ENCODE measurements at places on chromosomes 4 and X.

DNA sequence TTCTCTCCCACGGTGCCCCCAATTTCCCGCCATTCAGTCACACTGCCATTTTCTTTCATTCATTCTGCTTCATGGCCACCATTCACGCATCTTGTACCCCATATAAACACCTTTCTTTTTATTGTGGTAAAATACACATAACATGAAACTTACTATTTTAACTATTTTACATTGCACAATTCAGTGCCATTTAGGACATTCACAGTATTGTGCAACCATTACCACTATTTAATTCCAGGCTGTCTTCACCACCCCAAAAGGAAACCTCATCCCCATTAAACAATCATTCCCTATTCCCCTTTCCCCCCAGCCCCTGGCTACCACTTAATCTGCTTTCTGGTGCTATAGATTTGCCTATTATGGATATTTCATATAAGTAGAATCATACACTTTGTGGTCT, 15.9 kb downstream of the SPACA5 start:
- no peak for DNase-seq

DNA sequence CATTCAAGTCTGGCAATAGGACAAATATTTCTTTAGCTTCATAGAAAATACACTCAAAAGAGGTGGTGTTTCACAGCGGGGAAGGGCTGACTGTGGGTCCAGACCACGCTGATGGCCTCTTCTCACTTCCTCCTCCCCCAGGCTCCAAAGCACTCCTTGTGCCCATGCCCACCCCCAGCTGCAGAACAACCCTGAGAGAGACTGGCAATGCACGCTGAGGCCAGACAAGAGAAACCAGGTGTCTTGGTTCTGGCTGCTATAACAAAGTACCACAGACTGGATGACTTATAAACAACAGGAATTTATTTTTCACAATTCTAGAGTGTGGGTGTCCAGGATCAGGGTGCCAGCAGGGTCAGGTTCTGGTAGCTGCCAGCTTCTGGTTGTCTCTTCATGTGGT, 386.1 kb downstream of the FBXW7 start:
- DNase-seq = no peak

GRCh38 chr4:107615809-107616208, 104.2 kb downstream of the PAPSS1 start:
- DNase-seq = no peak

GRCh38 chrX:29143356-29143755, 556.1 kb downstream of the IL1RAPL1 start:
- no peak for DNase-seq

- no peak for DNase-seq
Observed at GRCh38 chr4:126697748-126698147, 935.0 kb upstream of the INTU start.

DNA sequence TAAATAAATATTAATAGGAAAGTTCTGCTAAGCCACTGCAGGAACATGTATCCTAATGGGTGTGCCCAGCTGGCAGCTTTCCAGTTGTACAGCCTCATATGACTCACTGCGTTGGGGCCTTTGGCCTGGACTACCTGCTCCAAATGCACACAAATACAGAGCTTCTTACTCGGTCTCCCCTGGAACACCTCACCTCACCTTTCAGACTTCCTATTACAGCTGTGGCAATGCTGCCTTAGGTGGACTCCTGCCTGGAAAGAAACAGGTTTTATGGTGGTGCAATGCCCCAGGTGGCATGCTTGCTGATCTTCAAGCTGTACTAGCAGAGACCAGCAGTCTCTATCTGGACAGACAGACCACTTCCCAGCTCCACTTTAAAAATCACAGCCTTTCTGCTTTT, 85.7 kb upstream of the EXOC1L start:
- DNase-seq = no peak

DNA sequence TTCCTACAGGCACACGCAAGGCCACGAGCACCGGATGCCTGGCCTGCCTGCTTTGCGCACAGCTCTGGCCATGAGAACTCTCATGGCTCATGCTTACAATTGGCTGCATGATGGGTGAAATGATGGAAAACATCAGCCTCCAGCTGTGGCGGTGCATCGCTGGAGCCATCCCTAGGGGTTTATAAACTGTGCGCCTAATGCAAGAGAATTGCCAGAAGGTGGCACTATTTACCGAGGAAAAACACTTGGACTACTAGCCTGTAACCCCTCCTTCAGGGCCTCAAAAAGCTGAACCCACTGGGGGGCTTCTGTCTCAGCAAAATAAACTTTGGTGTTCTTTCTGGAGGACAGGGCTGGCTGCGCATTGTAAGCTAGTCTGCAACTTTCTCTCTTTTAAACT, 51.9 kb downstream of the PHKA2 start:
- no peak for DNase-seq

GRCh38 chr4:176508780-176509331, 189.1 kb downstream of the SPCS3 start:
- DNase-seq = no peak

DNA sequence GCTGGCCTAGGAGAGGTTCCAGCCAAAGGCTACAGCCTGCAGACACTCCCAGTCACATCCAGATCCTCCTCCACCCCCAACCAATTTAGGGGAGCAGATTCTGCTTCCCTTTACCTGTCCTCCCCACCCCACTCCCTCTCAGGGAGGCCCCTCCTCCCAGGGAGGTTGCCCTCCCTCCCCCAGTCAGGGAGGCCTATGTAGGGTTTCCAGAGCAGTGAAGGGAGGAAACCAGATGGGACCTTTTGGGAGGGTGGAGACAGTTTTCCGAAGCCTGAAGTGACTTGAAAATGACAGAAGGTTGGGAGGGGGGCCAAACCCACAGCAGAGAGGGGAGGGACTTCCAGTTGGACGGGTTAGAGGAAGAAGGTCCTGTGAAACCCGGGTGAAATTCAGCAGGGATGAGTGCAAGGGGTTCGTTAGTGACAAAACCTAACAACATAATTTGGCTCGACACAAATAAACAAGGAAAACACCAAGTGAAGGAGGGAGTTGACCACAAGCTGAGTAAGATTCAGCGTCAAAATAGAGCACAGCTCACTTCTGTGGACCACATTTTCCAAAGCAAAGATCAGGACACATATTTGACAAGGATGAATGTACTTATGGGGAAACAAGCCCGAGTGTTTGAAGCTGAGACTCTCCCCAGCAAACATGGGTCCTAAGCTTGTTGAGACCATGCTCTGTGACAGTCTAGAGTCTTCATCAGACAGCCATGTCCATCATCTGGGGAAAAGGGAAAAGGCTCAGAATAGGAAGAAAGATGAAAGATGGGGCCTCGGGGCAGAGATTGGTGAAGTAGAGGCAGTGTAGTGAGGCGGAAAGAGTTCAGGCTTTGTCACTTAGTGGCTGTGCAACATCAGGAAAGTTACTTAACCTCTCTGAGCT, 46.4 kb downstream of the PRPS1 start:
- peak; percentile 45 for DNase-seq

DNA sequence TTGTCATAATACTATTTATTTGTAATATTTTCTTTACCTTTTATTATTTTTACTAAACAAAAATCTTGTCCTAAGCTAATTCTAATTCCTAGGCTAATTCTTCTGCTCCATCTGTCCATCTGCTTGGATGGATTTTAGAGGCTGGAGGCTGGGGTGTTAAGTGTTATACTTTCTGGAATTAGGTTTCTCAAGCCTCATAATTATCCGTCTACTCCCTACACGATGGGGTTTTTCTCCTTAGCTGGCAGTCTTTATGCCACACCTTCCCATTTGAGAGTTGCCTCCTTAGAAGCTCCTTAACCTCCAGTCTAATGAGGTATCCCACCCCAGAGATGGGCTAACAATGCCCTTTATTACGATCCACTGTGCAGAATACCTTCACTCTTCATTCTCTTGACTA, 37.6 kb upstream of the LGI2 start:
- no peak for DNase-seq

DNA sequence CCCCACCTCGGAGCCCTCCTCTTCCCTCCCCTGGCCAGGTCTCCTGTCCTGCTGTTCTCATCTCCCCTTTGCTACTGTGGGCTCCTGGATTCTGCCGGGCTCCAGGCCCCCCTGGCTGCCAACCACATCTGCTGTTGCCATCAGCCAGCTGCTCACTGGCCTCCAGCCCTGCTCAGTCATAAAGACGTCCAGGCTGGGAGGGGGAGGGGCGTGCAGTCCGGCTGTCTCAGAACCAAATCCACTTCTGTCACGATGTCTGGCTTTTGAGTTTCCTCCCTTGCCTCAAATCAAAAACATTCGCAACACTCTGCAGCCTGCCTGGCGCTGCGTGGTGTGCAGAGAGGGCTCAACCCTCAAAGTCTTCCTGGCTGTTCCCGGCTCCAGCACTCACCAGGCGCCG, 7.1 kb downstream of the RASL11B start:
- DNase-seq = no peak

DNA sequence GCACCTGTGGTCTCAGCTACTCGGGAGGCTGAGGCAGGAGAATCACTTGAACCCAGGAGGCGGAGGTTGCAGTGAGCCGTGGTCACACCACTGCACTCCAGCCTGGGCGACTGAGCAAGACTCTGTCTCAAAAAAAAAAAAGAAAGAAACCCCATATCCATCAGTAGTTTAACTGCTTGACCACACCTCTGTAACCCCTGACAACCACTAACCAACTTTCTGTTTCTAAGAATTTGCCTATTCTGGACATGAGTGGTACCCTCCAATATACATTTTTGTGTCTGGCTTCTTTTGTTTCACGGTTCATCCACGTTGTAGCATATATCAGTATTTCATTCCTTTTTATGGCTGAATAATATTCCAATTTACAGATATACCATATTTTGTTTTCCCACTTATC, 9.1 kb downstream of the PPAT start:
- no peak for DNase-seq

DNA sequence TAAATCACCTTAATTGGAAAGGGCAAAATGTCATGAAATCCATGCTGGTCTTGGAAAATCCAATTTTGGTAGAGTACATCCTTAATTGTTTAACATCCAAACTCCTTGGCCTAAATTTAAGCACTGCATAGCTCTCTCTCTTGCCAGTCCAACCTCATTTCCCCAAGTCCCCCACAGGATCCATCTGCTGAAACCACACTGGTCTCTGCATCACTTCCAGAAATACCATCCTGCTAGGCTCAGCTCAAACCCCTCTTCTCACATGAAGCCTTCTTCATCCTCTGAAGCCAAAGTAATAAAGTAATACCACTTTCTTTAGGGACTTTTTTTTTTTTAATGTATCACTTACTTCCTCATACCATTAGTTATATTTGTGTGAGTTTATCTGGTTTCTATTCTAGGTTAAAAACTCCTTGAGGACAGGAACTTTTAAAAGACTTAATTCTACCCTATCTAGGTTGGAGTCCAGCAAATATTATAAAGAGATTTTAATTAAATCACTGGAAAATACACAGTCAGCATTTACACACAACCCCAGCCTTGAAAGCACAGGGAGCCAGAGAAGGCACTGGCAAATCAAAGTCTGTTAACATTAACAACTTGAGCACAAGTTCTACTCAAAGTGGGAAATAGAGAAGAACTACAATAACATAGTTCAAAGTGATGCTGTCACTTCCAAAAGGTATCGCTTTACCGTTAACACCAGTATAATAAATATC, 16.7 kb upstream of the KLF3 start:
- no peak for DNase-seq

GRCh38 chr4:8590546-8590880, 2.1 kb upstream of the CPZ start:
- DNase-seq = no peak

GRCh38 chrX:55169782-55170181, 50.4 kb upstream of the PAGE5 start:
- DNase-seq = no peak

- DNase-seq = no peak
Observed at GRCh38 chr4:18077808-18078207, 56.3 kb upstream of the LCORL start.

DNA sequence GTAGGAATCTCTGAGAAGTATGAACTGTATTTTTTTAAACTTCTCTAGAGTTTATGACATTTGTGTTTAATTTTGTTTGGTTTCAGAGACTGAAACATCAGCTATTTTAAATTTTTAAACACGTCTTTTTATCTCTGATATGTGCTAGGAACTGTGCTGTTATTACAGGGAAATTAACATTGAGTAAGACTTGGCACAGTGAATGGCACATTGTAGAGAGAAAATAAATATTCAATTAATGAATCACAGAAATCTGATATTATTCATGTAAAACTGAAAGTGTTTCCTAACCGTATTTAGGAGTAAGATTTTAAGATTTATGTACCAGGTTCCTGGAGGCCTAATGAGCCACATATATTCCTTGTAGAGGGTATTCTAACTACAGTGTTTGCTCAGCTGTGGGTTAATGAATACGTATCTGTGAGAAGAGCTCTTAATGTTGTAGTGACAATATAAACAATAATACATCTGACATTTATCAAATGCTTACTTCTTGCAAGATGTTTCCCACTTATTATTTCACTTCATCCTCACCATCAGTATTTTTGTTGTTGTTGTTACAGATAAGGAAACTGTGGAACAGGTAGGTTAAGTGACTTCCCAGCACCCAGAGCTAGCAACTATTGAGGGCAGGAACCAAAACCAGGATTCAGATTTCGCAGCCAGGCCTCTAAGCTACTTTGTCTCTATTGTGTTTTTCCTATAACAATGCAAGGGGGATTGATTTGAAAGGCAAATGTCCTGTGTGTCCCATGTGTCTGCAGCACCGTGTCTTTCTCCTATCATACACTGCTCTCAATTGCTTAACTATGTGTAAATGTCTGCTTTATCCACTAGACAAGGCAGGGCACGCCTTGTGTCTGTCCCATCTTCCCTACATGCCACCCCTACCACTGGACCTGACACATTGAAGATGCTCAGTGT, 121.1 kb upstream of the FAM9C start:
- DNase-seq = no peak

DNA sequence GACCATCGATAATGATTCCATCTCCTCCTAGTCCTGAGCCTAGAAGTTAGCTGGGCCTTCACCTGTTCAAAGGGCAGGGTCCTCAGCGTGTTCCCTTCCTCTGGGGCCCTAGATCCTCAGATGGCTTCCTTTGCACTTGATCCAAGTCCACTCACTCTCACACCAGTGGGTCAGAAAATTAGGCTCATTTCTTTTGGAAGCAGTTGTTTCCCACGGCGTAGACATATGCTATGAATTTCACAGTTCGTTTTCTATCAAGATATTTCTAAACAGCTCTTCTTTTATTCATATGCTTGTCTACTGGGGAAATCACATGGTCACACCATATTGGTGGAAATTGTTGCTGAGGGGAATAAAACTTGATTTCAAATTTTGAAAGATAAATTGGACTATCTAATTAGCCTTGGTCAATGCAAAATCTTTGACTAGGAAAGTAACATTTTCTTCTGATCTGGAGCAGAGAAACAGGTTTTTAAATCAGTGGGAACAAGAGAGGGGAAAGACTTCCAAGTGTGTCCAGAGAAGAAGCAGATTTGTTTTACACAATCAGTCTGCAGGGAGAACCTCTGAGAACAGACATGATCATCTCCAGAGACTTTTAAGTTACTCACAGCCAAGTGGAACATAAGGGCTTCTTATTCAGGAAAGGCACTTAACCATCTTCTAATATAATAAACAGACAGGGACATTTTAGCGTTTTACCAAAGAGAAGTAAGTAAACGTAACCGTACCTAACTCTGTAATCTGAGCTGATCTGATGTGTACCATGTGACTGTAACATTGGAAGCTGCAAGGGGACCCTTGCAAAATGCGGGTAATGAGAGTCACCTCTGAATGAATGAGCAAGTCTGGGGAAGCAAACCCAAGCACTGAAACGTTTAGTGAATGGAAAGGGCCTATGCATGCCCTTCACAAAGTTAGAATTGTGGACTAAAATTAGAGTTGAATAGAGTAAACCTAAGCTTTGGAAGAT, 455.7 kb upstream of the FAT1 start:
- no peak for DNase-seq
